ENCODE measurements at places on chromosomes 7 and 10. TPM values are rescaled to one million over a fixed set of nuclear protein-coding genes. Genes with fewer than 3 reads are reported as not detected.
A peak's percentile ranks its signal among the peaks of the same experiment; 100 is the strongest.

- peaks cover 16% of the 10 kb centered on the region for H3K4me1 ChIP-seq
- no peak for DNase-seq
- H3K4me3 ChIP-seq = no peak overlapping the region
- H3K27me3 ChIP-seq = no peaks in the 10 kb centered on the region
- H3K36me3 ChIP-seq = no peaks in the 10 kb centered on the region
Measured at GRCh38 chr7:129642871-129643549, 31.5 kb downstream of the NRF1 start.

LRRD1 gene
- total RNA-seq = not detected

GRCh38 chr7:4724648-4725013 is 42.5 kb downstream of the FOXK1 start:
- H3K4me1 ChIP-seq = peaks cover 23% of the 10 kb centered on the region
- peak overlapping the region; percentile 28 for H3K4me3 ChIP-seq
- peaks cover 2% of the 10 kb centered on the region for H3K36me3 ChIP-seq

DNA sequence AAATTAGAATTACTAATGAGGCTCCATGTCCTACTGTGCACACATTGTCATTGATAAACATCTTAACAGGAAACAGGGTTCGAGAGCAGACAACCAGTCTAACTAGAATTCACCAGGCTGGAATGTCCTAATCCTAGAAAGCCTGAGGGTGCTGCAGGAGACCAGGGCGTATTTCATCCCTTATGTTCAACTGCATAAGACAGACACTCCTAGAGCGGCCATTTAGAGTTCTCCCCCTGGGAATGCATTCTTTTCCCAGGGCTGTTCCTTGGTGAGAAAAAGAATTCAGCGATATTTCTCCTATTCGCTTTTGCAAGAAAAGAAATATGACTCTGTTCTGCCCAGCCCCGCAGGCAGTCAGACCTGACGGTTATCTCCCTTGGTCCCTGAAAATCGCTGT is 486.0 kb downstream of the REEP3 start:
- H3K4me1 ChIP-seq = no peaks in the 10 kb centered on the region
- H3K27ac ChIP-seq = no peak overlapping the region
- H3K4me3 ChIP-seq = no peak overlapping the region
- DNase-seq = no peak

GRCh38 chr7:142788303-142789289 is 17.8 kb downstream of the PRSS2 start:
- DNase-seq = no peak
- no peak overlapping the region for H3K4me3 ChIP-seq
- H3K27ac ChIP-seq = no peak overlapping the region

TAS2R40 gene
- total RNA-seq = not detected

DNA sequence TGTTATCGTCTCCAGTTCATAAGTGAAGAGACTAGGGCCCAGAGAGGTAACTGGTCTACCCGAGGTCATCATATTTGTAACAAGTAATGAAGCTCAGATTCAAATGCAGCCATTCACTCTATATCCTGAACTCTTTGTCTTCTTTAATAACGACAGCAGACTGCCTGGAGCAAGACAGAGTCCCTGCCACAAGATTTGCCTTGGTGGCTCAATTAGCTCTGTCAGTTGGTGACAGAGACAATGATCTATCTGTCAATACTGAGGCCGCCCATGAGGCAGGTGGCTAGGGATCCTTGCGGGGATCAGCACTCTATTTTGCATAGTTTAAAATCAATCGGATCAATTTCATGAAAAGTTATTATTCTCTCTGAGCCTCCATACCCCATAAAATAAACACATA is 43.9 kb downstream of the SH3PXD2A start:
- no peaks in the 10 kb centered on the region for H3K27me3 ChIP-seq
- no peak for DNase-seq
- peaks cover 30% of the 10 kb centered on the region for H3K4me1 ChIP-seq
- H3K4me3 ChIP-seq = no peak overlapping the region
- no peaks in the 10 kb centered on the region for H3K36me3 ChIP-seq

- peaks cover 38% of the 10 kb centered on the region for H3K4me1 ChIP-seq
- H3K27ac ChIP-seq = no peak overlapping the region
- H3K27me3 ChIP-seq = no peaks in the 10 kb centered on the region
- H3K36me3 ChIP-seq = peaks cover 9% of the 10 kb centered on the region
Measured at GRCh38 chr7:101235050-101235449, 2.6 kb downstream of the CLDN15 start.

DNA sequence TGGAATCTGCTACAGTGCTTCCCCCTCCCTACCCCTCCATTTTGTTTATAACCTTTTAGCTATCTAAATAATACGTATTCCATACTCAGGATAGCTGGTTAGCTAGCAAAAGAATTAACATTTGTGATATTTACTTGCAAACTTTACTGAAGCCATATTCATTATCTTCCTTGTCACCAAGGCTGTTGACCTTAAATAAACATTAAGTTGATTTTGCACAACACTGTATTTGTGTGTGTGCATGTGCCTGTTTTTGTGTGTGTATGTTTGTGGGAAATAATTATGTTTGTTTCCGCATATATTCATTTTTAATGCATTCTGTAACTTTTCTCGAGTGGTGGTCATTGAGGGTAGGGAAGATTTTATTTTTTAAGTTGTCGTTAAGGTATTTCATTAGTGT is 15.9 kb downstream of the TMEM60 start:
- no peaks in the 10 kb centered on the region for H3K4me1 ChIP-seq
- DNase-seq = no peak
- H3K36me3 ChIP-seq = no peaks in the 10 kb centered on the region

DNA sequence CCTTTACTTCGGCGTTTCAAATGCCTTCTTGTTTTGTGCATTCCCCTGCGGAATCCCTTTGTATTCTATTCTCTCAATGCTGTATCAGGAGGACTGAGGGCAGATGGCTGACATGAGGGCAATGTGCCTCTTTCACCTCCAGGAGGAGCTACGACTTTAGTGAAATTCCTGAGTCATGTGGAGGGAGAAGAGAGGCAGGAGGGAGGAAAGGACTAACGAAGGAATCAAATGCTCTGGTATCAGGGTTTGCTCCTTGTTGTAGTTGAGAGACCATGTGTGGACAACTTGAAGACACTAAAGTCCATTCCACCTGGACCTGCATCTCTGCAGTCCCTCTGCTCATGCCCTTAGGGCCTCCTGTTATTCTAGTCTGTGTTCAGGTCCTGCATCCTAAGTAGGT is 40.2 kb upstream of the PRSS58 start:
- no peaks in the 10 kb centered on the region for H3K27me3 ChIP-seq
- H3K4me3 ChIP-seq = no peak overlapping the region
- H3K36me3 ChIP-seq = no peaks in the 10 kb centered on the region

PDE1C gene
- total RNA-seq = 2.9 TPM

- no peak overlapping the region for H3K4me3 ChIP-seq
- DNase-seq = no peak
- H3K4me1 ChIP-seq = no peaks in the 10 kb centered on the region
- H3K27me3 ChIP-seq = peaks cover 26% of the 10 kb centered on the region
- H3K27ac ChIP-seq = no peak overlapping the region
Measured at GRCh38 chr10:93754761-93755160, 3.0 kb upstream of the LGI1 start.

- no peak overlapping the region for H3K27ac ChIP-seq
- H3K4me1 ChIP-seq = peaks cover 6% of the 10 kb centered on the region
- no peak overlapping the region for H3K4me3 ChIP-seq
- H3K36me3 ChIP-seq = no peaks in the 10 kb centered on the region
Measured at GRCh38 chr10:122541541-122542002, 19.0 kb upstream of the DMBT1 start.

CYP2E1 gene
- total RNA-seq = not detected

SEMA3A gene
- total RNA-seq = 1.7 TPM

KIAA1549 gene
- total RNA-seq = 12.4 TPM

DNA sequence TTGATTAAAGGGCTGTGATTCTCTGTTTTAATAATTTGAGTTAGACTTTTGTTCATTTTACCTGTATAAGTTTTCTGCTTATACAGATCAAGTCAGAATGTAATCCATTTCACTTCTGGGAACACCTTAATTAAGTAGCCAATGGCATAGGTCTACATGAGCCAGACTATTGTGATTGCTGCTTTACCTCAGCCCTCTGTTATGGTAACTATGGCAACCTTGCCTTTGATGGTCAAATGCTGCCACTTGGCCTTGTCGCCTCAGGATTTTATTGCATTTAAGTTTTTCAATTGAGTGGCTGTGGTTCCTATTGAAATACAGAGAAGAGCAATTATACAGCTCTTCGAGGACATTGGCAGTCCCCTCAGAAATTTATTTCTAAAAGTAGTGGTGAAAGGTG is 64.3 kb upstream of the TMEM106B start:
- no peaks in the 10 kb centered on the region for H3K27me3 ChIP-seq
- no peak for DNase-seq
- H3K36me3 ChIP-seq = no peaks in the 10 kb centered on the region

GRCh38 chr7:66304536-66304935 is 99.4 kb downstream of the TPST1 start:
- no peak overlapping the region for H3K4me3 ChIP-seq
- H3K4me1 ChIP-seq = peaks cover 49% of the 10 kb centered on the region
- H3K27ac ChIP-seq = peak overlapping the region; percentile 94
- no peaks in the 10 kb centered on the region for H3K27me3 ChIP-seq
- peak; percentile 88 for DNase-seq
- H3K36me3 ChIP-seq = no peaks in the 10 kb centered on the region

TFPI2 gene
- 33.1 TPM for total RNA-seq

CDHR3 gene
- total RNA-seq = 3.9 TPM

CUTC gene
- total RNA-seq = 20.4 TPM

DNA sequence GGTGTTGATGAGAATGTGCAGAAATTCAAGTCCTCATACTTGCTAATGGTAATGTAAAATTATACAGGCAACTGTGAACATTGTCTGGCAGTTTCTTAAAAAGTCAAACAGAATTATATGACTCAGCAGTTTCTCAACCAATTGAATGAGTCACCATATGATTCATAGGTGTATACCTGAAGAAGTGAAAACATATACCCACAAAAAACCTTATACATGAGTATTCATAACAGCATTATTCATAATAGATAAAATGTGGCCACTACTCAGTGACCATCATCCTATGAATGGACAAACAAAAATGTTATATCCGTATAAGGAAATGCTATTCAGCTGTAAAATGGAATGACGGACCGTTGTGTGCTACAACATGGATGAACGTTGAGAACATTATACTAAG is 253.5 kb downstream of the MALRD1 start:
- no peak overlapping the region for H3K4me3 ChIP-seq
- no peaks in the 10 kb centered on the region for H3K4me1 ChIP-seq
- H3K36me3 ChIP-seq = no peaks in the 10 kb centered on the region
- no peak overlapping the region for H3K27ac ChIP-seq
- no peak for DNase-seq

Data from endothelial cell of umbilical vein (primary cell).